ENCODE measurements at places on chromosomes 4 and X.

DNA sequence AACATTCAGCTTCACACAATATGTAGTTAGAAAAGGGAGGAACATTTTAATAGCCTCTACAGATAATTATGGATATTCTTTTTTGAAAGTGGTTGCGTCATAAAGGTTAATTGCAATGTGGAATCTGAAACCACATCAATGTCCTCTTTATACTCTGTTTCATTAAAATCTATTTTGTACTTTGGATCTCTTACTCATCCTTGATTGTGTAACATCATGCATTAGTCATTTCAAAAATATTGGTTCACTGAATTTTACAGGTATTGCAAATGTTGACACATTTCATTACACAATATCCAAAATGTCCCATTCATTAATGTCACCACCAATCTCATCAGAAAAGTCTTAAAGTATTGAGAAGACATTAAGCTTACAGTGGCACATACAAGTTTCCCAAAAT, 62.7 kb upstream of the USP9X start:
- DNase-seq, result peak; percentile 56

GRCh38 chr4:175934506-175934905, 122.4 kb upstream of the GPM6A start:
- no peak for DNase-seq

DNA sequence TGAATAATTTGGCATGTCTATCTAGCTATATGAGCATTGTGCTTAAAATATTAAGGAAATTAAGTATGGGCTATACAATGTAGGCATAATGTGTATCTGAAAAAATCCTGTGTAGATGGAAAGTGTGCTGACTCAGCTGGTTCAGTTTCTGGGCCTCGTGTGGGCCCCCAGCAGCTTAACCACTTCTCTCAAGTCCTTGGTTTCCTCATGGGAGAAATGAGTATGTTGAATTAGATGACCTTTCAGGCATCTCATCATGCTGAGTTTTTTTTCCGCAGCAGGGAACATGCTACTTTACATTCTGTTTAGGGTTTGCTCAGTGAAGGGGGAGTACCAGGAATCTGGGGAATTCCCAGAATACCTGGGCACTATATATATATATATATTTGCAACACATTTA, 30.5 kb downstream of the RHOH start:
- no peak for DNase-seq

DNA sequence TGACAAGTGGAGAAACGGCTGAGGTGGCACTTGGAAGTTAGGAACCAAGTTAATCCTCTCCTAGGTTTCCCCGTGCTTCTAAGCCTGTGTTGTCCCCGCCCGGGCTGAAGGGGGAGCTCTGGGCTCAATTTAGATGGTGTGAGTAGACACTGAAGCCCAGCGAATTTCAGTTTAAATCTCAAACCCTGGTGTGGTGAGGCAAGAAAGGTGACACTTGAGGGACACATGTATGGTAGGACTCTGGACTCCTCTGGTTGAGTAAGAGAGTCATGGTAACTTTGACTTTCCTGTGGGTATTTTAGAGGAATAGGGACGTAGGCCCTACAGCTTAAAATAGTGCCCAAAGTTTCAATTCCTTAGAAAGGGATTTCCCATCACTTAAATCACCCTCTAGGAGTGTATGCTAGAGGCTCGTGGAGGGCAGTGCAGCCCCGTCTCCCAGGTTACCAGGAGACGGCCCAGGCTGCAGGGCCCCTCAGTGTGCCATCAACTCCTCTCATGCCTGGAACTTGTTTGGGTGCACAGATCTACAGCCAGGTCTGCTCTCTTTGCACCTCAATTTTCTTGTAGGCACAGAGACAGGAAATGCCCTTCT, 24.0 kb downstream of the HAND2 start:
- peak; percentile 37 for DNase-seq

- DNase-seq, result no peak
Measured at GRCh38 chr4:76486588-76487276, 51.7 kb downstream of the SHROOM3 start.
